Left lung (tissue), 14 donors: ENCODE measurements at places on chromosomes 2 and 18. TPM values are rescaled to one million over a fixed set of nuclear protein-coding genes. Genes with fewer than 3 reads are reported as not detected.

GRCh38 chr18:51659781-51660180 is 462.3 kb upstream of the MEX3C start:
- DNase-seq = no peak

The ST8SIA5 gene
- 0.29 TPM for polyA plus RNA-seq

GRCh38 chr2:127763776-127764175 is 47.2 kb downstream of the WDR33 start:
- no peak for DNase-seq

The IFIH1 gene
- polyA plus RNA-seq = 12.7 TPM

- no peak for DNase-seq
Measured at GRCh38 chr2:211487733-211488132, 931.3 kb downstream of the CPS1 start.
